ENCODE measurements at places on chromosomes 1 and 21.

DNA sequence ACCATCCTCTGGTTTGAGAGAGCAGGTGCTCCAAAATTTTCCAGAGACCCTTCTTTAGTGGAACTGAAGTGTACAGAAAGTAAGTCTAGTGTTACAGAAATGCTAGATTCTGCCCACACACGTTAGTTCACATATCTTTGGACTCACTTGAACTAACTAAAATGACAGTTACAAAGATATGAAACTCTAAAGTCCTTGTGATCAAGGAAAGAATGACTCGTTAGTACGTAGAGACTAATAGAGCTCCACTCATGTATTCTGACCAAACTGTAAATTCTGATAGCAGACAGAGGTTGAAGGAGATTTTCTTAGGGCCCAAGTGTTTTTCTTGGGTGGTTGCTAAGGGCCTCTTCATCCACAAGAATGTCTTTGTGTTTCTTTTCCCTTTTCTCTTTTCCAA, 491.5 kb upstream of the B3GALT2 start:
- DNase-seq, result no peak

DNA sequence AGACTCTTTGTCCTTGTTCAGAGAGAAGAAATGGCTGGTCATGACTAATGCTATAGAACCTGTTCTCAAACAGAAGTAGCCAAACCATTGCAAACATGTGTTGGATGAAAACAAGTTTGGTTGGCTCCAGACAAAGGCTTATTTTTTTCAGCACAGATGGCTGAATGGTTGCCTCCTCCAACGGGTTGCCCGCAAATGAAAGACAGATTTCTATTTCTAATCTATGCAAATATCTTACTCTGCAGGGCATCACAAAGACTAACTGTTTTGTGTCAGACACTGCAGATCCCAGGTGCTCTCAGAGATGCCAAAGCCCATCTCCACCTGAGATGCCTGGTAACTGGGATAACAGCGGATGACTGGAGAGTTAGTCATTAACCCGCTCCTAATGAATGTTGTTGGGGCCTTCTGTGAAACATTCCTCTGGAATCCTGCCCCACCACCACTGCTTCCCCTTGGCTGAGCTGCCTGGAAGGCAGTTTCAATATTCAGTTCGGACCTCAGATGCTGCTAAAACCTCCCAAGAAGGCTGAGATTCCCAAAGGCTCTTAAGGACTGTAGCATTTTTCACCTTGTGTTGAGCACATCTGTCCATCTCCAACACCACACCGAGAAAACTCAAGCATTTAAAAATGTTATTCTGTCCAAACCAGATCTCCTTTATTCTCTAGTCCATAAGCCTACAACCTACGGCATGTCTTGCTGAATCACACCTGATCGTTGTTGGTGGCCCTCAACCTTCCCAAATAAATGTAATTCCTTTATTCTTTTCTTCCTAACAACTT, 104.4 kb downstream of the PTPN14 start:
- DNase-seq, result no peak

DNA sequence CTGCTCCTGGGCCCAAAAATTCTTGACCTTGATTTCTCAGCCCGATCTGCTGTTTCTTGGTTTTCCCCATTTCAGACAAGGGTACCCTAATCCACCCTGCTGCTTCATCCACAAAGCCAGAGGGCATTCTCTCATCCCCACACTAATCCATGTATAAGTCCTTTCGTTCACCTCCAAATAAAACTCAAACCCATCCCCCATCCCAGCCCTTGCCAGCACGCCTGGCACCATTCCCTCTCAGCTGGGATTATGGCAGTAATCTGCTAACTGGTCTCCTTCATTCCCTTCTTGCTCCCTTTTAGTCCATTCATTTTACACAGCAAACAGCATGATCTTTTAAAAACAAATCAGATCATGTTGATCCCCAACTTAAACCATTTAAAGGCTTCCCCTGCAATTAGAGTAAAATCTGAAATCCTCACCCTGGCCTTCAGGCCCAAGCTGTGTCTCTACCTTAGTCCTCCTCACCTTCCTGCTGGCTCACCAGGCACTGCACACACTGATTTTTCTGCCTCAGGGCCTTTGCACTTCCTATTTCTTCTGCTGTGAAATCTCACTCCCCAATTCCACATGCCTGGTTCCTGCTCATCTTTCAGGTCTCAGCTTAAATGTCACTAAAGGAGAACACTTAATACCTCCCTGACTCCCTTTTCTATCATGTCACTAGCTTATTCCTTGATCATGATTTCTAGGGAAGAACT, 12.2 kb upstream of the TRNP1 start:
- no peak for DNase-seq

DNA sequence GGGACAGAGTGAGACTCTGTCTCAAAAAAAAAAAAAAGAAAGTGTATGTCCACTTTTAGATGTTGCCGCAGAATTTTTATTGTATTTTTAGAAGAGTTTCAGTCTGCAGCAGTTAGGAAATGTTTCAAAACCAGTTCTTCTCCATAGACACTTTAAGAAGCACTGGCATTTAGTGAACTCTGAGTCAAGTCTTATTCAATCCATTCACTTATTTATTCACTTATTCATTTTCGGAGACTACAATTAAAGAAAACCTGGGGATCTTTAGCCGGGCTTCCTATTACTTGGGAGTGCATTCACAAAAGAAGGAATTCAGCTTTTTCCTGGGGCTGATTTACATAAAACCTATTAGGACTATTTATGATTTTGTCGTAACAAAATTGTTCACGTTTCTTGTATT, 12.3 kb downstream of the RCAN3 start:
- DNase-seq, result no peak

- DNase-seq, result no peak
Measured at GRCh38 chr1:109759513-109760334, 4.0 kb downstream of the EPS8L3 start.

GRCh38 chr1:110519125-110519810, at the start of gene KCNA10:
Gene KCNA10 (minus strand): TSS chr1:110519175. CDS start chr1:110518787, 388 bp downstream.
- DNase-seq, result no peak

DNA sequence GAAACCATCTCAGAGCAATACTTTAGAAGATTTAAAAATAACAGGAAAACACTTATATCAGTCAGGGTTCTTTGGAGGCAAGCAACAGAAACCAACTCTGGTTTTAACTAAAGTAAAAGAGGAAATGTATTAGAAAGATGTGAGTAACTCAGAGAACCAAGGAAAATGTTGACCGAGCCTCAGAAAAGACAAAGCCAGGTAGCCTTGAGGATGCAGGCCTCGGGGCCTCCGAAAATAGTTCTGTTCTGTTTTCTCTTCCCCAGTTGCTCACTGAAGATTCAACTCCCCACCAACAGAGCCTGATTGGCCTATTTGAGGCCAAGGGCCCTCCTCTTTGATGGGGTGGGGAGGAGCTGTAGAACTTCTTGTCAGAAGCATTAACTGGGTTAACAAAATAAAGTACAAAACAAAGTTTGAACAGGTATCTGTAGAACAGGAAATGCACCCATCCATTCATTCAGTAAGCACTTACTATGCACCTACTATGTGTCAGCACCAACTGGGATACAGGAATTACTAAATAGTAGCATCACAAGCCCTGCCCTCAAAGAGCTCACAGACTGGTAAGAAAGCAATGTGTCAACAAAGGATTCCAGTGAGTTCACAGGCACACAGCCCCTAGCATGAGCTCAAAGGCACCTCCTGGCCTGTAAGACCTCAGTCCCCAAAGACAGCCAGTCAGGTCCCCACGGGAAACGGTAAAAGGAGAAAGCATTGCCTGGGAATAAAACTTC, 12.6 kb downstream of the SLAMF8 start:
- no peak for DNase-seq

- DNase-seq, result no peak
Measured at GRCh38 chr1:183191833-183192232, 5.8 kb downstream of the LAMC2 start.

DNA sequence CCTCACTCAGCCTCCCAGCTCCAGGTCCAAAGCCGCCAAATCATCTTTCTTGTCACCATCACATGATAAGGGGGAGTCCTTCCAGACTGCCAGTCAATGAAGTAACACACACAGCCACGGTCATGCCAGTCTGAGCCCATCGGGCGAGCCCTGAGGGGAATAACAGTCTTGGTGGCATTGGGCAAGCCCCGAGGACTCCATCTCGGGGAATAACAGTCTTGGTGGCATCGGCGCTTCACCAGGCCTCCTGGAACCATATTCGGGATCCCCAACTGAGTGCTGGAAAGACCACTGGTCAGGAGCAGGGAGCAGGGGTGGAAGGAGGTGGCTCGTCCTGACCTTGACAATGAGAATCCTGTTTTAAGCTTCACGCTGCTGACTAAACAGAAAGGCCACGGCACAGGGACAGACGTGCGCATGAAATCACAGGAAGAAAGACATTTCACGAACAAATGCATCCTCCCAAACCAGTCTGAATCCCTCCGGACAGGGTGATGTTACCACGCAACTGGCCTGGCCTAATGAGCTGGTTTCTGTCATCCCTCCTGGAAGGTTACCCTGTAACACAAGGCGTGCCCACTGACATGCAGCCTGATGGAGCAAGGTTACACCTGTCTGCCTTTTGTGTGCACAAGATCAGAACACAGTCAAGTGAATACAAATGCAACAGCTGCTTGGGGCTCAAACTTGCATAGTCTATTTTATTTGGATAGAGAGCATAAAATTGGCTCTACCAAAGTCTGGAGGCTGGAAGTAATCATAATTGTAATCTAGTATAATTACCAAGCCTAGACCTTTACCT, 517.4 kb downstream of the KIF26B start:
- DNase-seq, result no peak

GRCh38 chr1:8463144-8463927, 145.4 kb downstream of the SLC45A1 start:
- no peak for DNase-seq

GRCh38 chr1:163240705-163241104, 38.0 kb upstream of the RGS5 start:
- no peak for DNase-seq

- DNase-seq, result peak; percentile 57
Measured at GRCh38 chr21:36437745-36438128, 42.2 kb downstream of the CLDN14 start.

- DNase-seq, result no peak
Measured at GRCh38 chr21:33840771-33841170, 74.8 kb downstream of the ATP5PO start.

GRCh38 chr1:45009956-45010854, 919 bp downstream of the HECTD3 start:
- no peak for DNase-seq

DNA sequence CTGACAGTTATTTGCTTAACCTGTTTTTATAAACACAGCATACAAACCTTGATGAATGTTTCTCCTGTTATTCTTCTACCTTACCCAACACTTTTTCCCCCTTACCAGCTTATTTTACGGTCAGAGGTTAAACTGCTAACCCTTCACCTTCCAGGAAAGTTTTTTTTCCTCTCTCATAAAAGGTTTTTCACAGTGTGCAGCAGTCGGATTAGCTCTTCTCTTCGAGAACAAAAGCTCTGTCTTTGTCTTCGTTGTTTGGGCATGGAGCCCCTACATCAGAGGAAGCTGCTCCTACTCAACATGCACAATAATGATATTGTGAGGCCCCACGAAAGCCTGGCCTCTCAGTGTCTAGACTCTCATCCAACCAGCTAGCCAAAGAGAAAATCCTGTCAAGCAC, 42.0 kb downstream of the DENND1B start:
- DNase-seq, result no peak

DNA sequence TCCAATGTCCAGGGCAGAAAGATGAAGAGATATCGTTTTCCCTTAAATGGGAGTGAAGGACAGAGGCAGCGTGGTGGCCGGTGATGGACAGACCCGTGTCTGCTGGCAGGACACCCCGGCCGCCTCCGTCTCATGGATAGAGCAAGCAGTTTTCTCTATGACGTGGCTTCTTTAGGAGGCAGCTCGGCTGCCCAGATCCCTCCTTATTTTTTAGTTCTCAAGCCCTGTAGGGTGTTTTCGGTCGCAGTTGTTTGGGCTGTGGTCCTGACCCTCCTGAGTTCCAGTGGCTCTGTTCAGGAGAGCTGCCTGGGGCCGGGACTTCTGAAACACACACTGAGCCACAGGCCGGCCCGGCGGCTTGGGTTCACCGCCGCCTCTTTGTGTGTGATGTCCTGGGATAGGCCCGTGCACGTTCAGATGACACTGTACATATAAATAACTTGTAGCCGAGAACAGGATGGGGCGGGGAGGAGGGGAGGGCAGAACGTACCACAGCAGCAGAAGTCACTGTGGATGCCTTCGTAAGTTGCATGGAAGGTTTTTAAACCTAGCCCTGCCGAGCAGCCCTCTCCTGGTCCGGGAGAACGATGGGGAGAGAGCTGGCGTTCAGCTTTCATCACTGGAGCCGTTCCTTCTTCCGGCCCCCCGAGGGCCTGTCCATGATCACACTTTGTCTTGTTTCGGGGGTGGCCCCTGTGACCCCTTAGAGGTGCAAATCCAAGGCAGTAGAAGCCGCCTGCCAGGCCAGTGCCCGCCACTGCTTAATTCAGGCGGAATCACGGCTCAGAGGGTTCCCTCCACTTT, 65.2 kb downstream of the SIK1 start:
- DNase-seq, result no peak

DNA sequence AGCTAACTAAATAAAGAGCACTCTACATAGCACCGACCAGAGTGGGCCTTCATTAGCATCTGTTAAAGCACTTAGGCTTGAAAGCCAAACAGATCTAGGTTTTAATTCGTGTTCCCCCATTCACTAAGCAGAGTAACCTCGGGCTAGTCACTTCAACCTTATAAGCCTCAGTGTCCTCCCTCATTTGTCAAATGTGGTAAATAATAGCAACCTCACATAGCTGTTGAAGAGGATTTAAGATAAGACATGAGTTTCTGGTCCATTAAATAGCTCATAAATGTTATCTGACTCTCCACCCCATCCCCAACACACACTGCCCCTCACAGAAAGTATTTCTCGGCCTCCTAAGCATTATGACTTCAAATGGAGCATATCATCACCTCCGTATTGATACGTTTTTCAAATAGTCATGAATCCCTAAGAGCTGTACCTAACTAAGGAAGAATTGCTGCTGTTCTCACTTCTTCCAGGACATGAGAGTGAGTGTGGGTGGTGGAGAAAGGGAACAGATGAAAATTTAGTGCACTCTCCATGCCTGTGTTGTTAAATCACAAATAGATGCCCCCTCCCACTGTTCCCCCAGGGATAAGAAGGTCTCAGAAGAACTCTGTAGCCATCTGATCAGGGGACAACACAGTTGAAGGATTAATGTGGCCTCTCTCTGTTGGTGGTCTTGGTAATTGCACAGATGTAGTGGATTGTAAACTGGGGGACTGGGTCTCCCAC, 47.6 kb downstream of the PLPP3 start:
- no peak for DNase-seq
